Peyer's patch (tissue), 4 donors: ENCODE measurements at places on chromosomes 2 and 18. TPM values are rescaled to one million over a fixed set of nuclear protein-coding genes. Genes with fewer than 3 reads are reported as not detected.

UPP2 gene
- total RNA-seq, result not detected

DNA sequence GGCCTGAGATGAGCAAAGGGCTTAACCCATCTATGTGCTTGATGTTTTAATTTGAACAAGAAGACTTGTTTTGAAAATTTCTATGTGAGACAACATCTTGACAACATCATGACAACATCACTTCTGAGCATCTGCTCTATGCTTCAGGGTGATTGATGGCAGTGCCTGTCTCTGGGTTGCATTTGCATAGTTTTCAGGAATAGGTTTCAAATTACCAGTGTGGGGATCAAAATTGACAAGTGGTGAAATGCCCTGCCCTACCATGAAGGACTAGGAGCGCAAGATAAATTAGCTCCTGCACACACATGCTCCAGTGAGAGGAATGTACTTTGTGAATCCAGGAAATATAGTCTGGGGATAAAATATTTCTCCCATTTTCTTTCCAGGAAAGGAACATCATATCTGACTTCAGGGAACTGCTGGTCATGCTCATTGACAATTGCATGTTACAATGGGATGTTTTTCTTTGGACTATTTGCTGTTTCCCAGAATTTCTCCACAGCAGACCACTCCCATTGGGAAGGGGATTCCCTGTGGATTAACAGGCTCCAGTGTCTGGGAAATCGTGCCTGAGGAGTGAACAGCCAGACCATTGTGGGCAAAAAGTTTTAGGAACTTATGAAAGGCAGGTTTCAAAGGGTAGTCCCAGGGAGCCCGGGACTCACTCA is 45.3 kb upstream of the IL1R2 start:
- DNase-seq, result no peak

DNA sequence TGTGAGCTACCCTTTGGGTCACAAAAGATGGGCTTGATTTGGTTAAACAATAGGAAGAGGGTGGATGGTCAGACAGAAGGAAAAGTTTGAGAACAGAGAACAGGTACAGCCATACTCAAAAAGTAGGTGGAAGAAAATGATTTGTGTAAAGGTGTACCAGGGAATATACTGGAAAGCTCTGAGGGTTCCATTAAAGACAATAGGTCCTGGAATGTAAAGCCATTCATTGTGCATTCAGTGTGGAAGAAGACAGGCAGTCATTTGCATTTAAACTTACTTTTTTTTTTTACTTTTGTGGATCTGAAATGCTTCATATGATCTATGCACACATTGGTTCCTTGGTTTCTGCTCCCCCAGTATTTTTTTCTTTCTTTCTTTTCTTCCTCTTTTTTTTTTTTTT is 581.4 kb upstream of the PIK3C3 start:
- no peak for DNase-seq

MEIS1 gene
- 20.5 TPM for total RNA-seq

CFAP221 gene
- 2.8 TPM for total RNA-seq

SLC30A3 gene
- not detected for total RNA-seq

CHRND gene
- not detected for total RNA-seq

OR6B2 gene
- total RNA-seq, result not detected

DNA sequence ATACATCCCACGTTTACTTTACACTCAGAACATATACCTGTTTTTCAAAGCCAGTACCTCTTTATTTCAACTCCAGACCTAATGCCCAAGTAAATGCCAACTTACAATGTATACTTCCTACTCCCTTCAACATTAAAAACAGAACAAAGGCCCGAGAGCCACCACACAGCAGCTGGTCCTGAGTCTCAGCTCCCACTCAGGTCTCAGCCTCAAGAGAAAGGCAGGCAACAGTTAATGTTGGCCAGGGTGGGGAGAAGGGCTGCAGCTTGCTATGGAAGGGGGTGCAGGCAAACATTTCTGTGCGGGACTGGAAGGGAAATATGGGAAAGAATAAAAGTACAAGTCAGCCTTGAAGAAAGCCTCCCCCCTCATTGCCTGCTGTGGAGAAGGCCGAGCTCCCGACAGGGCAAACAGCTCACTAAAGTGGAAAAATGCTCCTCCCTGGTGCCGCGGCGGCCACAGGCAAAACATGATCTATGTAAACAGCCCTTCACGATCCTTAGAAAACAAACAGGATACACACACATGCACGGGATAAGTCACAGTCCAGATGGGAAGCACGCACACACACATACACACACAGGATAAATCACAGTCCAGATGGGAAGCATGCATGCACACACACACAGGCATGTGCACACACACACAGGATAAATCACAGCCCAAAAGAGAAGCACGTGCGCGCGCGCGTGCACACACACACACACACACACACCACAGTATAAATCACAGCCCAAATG is 67.4 kb downstream of the ADNP2 start:
- DNase-seq, result no peak

DNA sequence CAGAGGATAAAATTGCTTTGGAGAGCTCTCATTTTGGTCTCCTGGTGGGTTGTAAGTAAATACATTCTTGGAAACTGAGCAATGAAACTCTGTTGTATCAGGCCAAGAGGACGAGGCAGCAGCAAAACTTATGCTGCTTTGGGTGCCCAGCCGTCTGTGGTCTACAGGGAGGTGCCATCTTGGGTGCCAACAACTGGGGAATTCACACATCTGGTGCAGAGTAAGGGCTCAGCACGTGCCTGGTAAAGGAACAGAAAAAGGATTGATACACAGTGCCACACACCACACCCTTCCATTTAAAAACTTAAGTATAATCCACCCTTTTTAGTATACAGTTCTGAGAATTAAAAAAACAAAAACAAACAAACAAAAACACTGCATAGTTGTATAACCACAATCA is 221.9 kb downstream of the TSN start:
- no peak for DNase-seq

IHH gene
- total RNA-seq, result 124 TPM

CD8A gene
- total RNA-seq, result 5.5 TPM

DSEL gene
- 2.7 TPM for total RNA-seq

DNA sequence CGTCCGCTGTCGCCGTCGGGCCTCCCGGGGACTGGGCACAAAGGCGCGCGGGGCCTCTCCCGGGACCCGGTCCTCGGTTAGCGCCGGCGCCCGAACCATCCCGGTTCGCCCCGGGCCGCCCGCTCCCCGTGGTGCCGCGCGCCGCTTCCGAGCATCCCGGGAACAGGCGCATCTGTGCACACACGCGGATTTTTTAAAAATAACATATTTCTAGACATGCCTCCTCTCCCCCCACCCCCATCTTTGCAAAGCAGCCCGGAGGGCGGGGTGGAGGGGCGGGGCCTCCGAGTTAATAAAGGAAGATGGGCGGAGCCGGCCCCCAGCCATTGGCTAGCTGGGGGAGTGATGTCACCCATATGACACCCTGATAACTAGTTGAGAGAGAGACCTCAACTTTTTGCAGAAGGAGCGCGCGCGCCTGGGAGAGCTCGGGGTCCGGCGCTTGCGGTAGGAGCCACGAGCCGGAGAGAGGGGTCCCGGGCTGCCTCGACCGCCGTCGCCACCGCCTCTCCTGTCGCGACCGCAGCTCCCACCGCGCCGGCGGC is at the start of gene SOX11:
SOX11 (plus strand) TSS at position 400 of the 545 bp plus-strand sequence. CDS start 338 bp downstream, outside the sequence.
- no peak for DNase-seq

AAK1 gene
- total RNA-seq, result 67.7 TPM

TMEM214 gene
- 121 TPM for total RNA-seq

- no peak for DNase-seq
These were observed 19.0 kb upstream of the TMEM247 start for GRCh38 chr2:46460241-46460921.

- DNase-seq, result no peak
These were observed 40.8 kb downstream of the PID1 start for GRCh38 chr2:229230256-229230655.

MAPK4 gene
- total RNA-seq, result 0.54 TPM

DNA sequence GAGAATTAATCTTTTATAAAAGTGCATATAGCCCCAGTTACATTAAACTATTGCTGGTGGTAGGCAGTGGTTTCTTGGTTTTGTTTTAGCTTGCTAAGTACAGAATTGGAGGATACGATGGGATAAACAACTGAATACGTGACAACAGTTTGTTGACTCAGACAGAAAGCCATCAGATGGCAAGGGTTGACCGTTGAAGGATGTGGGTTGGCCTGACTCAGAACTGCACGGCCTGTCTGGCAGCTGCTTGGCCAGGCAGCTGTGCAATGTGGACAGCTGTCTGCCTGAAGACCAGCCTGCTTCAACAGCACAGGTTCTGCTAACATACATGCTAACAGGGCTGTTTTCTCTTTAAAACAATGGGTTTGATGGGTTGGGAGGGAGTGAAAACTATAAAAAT is 46.6 kb downstream of the PRKRA start:
- DNase-seq, result no peak

DNA sequence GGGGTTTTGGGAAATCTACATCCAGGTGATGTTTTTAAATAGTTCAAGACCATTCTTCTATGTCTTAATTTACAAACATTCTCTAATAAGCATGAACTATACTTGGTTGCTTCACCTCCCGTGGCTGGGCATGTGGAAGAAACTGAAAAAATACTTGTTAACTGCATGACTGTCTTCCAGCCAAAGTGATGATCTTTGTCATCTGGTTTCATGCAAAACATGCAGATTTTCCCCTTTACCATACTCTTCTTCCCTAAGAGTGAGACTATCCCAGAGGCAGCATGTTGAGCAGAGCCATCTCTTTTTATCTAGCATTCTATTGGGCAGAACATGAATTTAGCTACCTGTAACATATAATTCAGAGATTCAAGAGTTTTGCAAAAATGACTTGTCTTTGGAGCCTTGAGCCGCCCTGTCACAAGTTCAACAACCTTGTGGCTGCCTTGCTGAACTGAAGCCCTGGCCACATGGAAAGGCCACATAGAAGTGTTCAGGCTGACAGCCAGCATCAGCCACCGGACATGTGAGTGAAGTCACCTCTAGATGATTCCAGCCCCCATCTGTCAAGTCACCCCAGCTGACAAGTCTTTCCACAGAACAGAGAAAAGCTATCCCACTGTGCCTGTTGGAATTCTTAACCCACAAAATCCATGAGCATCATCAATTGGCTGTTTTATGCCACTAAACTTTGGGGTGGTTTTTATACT is 142.8 kb downstream of the ANKRD44 start:
- no peak for DNase-seq

CNDP1 gene
- total RNA-seq, result not detected

GRCh38 chr2:197216361-197216979 is 94.1 kb downstream of the ANKRD44 start:
- no peak for DNase-seq

CAPN13 gene
- total RNA-seq, result 273 TPM

DNA sequence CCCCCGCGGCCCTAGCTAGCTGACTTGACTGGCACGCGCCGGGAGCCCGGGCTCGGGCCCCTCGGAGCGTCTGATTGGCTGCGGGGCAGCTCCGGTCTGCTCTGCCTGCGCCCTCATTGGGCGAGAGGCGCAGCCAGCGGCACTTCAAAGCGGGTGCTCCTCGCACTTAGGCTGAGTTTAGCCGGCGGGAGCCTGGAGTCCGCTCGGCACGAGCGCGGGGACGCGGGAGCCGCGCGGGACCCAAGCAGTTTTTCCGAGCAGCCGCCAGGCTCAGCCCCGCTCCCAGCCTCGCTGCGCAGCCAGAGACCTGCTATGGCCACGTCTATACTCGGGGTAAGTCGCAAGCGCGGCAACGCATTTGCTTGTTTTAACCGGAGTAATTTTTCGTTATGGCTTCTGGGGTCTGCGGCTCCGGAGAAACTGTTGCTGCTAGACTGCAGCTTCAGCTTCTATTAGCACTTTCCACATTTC is at the start of gene SP9:
SP9 (plus strand) TSS at position 174 of the 471 bp plus-strand sequence; CDS start at position 313, 139 bp downstream.
- no peak for DNase-seq

- DNase-seq, result no peak
These were observed 115.3 kb downstream of the METTL8 start for GRCh38 chr2:171318463-171318934.

GRCh38 chr18:48800466-48800865 is 150.3 kb downstream of the SMAD7 start:
- no peak for DNase-seq

DNA sequence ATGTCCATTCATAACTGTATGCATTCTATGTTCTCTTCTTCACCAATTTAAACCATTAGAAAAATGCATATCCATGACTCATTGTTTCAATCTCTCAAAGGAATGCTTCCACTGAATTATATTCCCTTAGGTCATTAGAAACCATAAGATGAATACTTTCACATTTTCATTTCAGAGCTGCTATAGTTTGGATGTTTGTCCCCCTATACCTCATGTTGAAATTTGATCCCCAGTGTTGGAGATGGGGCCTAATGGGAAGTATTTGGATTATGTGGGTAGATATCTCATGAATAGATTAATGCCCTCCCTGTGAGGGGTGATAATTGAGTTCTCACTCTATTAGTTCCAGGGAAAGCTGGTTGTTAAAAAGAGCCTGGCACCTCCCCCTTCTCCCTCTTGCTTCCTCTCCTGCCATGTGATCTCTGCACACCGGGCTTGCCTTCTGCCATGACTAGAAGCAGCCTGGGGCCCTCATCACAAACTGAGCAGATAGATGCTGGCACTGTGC is 35.7 kb downstream of the THUMPD2 start:
- DNase-seq, result no peak

ERICH2 gene
- not detected for total RNA-seq

DNA sequence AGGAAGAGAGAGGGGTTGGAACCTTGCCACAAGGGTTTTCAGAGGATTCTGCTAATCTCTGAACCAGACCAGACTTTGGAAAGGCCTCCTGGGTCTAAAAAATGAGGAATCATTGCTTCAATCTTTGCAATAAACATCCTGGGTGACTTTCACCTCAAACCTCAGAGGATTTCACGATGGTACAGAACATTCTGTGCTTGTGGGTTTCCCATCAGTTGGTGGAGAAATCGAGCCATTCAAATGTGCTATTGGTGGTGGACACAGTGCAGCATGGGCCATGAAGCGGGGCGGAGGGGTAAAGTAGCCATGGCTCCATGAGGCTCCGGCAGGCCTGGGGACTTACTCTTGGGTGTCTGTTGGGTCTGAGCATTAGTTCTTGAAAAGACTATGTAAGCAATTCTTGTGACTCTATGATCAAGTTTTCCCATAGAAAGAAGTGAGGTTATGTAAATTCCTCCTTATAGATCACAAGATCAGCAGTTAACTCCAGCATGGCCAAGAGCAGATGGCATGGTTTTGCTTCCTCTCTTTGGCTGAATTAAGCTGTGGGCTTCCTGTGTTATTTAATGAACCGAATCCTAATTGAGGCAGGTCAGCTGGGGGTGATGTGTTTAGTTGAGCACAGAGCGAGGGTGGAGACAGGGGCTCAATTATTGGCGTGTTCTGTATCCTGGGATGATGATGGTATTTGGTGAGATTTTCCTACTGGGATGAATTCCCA is 1.9 kb upstream of the IL1R2 start:
- no peak for DNase-seq
